T-helper 17 cell (primary cell): ENCODE measurements at places on chromosomes 6 and 20.
A peak's percentile ranks its signal among the peaks of the same experiment; 100 is the strongest.

DNA sequence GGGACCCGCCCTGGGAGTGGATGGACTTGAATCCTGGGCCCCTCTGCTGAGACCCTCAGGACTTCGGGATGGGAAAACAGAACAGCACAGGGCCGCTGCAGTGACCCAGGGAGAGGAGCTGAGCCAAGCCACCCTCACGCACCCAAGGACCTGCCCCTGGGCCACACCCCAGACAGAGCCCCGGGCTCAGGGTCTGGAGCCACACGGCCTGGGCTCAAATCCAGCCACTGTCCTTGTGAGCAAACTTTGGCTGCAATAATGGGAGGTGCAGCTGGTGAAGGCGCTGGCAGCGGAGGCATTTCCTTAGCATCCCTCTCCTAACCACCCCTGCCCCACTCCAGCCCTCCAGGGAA lies 207.7 kb downstream of the PREX1 start:
- DNase-seq, result no peak

DNA sequence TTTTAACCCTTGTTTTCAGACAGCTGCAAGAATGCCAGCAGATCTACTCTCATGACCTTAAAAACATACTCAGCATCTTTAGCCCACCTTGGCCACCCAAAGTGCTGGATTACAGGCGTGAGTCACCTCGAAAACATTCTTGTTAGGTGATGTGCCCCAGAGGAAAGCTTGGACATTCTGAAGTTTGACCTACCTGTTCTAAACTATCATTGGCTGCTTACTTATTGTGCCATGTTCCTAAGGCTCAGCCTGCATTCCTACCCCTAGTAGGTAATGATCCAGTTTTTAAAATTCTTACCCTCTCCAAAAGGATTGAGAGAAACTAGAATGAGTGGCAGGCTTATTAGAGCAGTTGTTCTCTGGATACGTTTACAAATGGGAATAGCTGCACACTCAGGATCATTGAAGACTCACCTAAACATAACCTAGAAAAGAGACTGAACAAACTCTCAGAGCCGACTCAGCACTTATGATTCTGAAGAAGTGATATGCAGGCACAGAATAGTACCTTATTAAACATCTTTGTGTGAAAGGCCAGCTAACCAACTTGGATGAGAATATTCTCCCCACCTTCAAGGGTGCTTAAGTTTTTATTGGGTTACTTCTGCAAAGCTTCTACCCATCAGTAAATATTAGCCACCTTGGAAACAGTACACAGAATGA lies 362.1 kb downstream of the NRN1 start:
- DNase-seq, result no peak

- no peak for DNase-seq
Observed at GRCh38 chr20:51489611-51490010, 52.9 kb downstream of the NFATC2 start.

DNA sequence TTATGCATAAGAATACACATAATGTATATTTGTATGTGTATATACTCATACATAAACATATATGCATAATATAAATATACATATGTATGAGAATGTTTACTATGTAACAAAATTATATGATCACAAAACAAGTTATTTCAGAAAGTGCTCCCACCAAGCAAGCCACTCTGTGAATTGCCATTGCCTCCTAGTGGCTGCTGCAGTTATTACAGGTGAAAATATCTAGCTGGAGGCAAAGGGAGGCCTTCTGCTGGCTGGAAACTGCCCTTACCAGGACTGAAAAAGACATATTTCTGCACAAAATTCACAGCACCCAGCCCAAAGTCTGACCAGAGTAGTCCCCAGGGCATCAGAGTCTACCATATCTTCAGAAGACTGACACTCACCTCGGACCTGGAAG lies 14.4 kb upstream of the ADAM33 start:
- no peak for DNase-seq

DNA sequence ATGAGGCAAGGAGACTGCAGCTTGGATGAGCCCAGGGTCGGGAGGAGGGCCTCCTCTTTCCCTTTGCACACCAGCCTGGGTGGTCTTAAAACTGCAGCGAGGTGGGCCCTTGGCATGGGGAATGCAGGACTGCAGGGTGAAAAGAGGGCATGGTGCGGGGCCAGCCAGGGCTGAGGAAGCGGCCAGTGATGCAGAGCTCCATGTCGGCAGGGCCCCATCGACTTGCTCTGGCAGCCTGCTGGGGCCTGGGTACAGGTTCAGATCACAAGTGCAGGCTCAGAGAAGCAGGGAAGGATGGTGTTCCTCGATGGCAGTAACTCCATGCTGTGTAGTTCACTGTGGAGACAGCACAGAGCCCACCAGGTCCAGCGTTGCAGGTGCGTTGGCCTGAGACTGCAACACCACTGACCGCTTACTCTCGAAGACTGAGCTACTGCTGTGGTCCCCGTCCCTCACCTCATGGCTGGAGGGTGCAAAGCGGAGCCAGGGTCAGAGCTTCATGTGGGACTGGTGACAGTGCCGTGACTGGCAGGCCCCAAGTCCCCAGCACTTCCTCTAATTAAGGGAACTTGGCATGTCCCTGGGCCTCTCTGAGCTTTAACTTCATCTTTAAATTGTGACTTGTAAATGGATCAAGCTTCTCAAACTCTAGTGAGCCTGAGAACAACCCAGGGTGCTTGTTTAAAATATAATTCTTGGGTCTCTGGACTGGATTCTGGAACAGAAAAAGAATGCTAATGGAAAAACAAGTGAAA lies 223.2 kb downstream of the SYNDIG1 start:
- no peak for DNase-seq

- no peak for DNase-seq
Observed at GRCh38 chr6:42010185-42010891, 40.0 kb upstream of the TAF8 start.

DNA sequence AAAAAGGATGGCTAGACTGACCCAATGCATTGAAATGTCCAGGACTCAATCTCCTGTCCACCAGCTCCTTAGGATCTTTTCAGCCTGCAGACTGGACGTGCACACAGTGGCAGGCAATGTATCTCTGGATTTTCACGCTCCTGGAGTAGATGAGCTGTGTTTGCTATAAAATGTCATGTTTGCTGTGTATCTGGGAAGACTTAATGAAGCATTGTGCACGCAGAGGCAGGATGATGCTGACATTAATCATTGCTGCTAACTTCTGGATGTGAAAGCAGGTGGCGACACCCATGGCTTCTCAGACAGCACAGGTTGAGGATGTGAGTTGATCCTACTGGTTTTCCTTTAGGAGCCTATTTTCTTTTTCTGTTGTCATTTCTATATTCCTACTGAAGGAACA lies 133.1 kb upstream of the PCSK2 start:
- DNase-seq, result no peak

DNA sequence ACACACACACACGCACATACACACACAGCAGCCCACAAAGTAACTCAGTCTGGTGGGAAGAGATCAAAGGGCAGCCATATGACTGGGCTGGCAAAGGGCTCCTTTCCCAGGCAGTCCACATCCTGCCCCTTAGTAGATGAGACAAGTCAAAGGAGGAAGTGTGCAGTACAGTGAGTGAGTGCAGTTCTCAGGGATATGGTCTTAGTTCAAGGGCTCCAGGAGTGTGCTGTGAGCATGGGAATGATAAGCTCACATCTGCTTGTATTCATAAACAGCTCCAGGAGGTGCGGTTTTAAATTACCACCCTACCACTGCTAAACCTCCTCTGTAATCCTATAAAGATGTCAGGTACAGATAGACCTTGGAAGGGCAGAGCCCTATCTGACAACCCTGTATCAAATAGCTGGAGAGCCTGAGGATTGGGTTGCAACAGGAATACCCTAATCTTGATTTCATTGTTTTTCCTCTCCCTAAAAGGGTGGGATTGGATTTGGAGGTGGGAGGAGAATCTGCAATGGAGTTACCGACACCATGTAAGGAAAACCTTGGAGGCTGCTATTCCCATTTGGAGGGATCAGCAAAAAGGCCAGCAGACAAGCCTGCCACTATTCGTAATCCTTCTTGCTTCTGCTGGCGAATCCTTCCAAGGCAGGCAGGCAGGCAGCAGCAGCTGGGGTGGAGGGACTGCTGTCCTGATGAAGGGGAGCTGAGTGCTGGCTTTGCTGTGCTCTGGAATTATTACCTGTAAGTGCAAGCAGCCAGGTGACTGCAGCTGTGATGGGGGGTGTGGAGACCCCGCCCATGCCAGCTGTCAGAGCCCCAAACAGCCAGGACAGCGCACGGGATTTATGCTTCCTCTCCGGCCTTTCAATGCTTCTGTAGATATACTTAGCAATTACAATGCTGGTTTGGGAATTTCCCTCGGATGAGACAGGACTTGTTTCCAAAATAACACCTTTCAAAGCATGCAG lies 342.7 kb downstream of the PRL start:
- no peak for DNase-seq

- DNase-seq, result peak; percentile 44
Observed at GRCh38 chr6:26286168-26286877, 78.7 kb upstream of the BTN3A2 start.

DNA sequence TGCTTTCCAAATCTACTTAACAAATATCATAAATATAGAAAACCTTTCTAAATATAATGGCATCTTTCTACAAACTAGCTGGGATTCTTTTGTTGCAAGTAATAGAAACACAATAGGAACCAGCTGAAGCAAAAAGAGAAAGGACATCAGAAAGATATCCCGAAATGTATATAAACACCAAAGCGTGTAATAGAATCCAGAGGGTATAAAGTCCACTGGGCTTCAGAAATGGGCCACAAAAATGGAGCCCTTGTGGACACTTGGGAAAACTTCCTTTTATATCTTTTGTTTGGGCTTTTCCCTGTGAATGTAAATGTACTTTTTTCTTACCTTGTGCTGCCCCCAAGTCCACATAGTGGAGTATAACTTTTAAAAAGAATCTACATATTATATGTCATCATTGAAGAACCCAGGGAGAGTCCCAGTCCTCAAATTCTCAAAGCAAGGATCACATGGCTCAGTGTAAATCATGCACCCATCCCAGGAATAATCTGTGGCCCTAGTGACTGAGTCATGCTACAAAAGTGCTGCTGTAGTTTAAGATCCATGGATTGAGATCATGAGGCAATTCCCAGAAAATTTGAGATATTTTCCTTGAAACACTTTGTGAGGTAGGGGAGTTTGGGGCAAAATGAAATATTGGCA lies 457.0 kb downstream of the EPM2A start:
- DNase-seq, result no peak

DNA sequence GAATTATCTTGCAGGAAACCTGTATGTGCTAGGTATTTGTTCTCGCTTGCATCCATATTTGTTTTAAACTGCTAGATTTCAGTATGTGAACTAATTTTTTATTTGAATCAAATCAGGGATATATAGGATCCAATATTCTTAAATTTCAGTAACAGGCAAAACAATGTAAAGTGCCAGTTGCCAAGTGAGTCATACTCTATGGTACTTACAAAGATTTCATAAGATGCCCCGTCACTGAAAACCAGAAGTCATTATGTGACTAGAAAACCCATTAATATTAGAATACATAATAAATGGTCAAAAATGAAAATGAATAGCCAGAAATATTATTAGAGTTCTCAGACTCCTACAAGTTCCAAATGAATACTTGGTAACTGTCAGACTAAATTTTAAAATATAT lies 481.2 kb downstream of the TFAP2A start:
- no peak for DNase-seq

DNA sequence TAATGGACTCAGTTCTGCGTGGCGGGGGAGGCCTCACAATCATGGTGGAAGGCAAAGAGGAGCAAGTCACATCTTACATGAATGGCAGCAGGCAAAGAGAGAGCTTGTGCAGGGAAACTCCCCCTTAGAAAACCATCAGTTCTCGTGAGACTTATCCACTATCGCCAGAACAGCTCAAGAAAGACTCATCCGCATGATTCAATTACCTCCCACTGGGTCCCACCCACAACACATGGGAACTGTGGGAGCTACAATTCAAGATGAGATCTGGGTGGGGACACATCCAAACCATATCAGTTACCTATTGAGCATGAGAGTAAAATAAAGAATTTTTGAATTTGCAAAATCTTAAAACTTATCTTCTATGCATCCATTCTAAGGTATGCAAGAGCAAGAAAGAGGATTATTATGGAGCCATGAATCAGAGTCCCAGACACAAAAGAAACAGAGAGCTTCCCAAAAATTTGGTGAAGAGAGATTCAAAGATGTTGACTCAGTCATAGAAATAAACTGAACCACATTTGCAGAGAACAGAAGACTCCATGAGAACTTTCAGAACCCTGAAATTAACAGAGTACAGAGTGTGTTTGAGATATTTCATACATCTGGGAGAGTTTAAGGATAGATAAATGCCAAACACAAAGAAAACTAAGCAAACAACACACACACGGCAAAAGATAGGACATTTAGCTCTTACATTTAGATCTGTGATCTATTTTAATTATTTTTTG lies 17.1 kb upstream of the MOXD1 start:
- no peak for DNase-seq

- DNase-seq, result no peak
Observed at GRCh38 chr6:112800439-112800838, 453.3 kb downstream of the RFPL4B start.

DNA sequence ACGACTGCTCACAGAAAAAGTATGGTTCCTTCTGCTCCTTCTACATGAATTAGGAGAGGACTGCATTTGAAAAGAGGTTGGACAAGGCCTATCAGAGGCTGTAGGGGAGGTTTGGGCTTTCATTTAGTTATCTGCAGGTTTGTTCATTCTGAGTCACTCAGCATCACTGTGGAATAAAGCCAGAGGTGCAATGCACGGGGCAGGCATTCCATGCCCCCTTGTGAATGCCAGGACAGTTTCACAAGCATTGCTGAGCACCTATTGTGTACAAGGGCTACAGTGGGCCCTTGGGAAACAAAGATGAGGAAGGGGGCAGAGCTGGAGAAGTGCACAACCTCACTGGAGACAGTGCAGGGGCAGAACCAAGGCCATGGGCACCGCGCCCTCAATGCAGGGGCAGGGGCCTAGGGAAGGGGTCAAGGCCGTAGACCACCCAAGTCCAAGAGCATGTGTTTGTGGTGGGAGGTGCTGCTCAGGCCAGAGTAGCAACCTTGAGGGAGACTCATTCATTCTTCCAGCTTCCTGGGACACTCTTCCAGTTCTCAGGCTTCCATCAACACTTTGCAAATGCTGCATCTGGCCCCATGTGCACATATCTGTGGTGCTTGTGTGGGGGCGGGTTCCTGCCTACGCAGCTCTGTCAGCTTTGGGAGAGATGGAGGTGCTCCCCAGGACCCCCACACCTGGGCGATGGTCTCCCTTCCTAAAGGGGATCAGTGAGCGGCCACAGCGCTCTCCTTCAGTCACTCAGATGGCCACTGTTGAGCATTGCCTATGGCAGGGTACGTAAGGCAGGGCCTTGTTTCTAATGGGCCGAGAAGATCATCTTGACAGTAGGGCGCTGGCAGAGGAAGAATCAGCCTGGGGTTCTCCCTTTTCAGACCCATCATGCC lies 204.5 kb downstream of the SYNDIG1 start:
- DNase-seq, result no peak

GRCh38 chr6:111573892-111574797 lies 31.5 kb downstream of the TRAF3IP2 start:
- no peak for DNase-seq
